HFFc6 (cell line): ENCODE measurements at places on chromosomes 6 and 20. TPM values are rescaled to one million over a fixed set of nuclear protein-coding genes. Genes with fewer than 3 reads are reported as not detected.

GRCh38 chr6:130069485-130069884 is 51.1 kb downstream of the L3MBTL3 start:
- peaks cover 16% of the 10 kb centered on the region for H3K4me1 ChIP-seq
- no peak overlapping the region for H3K4me3 ChIP-seq
- DNase-seq = no peak
- H3K27ac ChIP-seq = no peak overlapping the region
- no peaks in the 10 kb centered on the region for H3K27me3 ChIP-seq

Gene KIZ
- total RNA-seq = 9.7 to 16.2 TPM (median 13.9 TPM) in 3 replicates

Gene PTCRA
- not detected in 2 replicates for total RNA-seq

- no peaks in the 10 kb centered on the region for H3K4me1 ChIP-seq
- no peaks in the 10 kb centered on the region for H3K36me3 ChIP-seq
- no peaks in the 10 kb centered on the region for H3K27me3 ChIP-seq
- H3K27ac ChIP-seq = no peak overlapping the region
These were observed 235.9 kb downstream of the BTBD3 start for GRCh38 chr20:12153628-12154027.

Gene SLC12A5
- 0.18 TPM in 1 of 3 replicates, not detected in the others for total RNA-seq

GRCh38 chr6:163459536-163459935 is 45.0 kb downstream of the QKI start:
- no peak overlapping the region; the same call in 1 of the 2 replicates for H3K4me3 ChIP-seq
- no peaks in the 10 kb centered on the region; the same call in 1 of the 2 replicates for H3K27me3 ChIP-seq
- H3K27ac ChIP-seq = peak overlapping the region; percentile 68
